ENCODE measurements at places on chromosomes 16 and 17. TPM values are rescaled to one million over a fixed set of nuclear protein-coding genes. Genes with fewer than 3 reads are reported as not detected.

Gene GNGT2
- total RNA-seq: 9.6 TPM

GRCh38 chr16:79190542-79190941 lies 410.0 kb downstream of the MAF start:
- DNase-seq: no peak

DNA sequence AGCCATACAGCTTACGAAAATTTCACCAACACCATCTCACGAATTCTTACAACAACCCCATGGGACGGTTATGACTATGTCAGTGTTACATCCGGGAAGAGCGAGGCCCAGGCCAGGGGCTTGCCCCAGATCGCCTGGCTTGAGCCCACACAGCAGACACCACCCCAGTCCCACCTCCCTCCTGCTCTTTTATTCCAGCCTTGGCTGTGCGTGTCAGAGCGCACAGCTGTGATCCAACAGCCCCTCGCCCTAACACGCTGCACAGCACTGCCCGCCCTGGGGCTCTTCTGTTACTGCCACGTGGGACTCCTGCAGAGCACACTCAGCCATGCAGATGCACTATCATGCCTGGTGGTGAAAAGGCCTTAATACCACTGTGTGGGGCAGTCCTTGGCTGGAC lies 127.9 kb downstream of the ENGASE start:
- no peak for DNase-seq

Gene DNAH9
- total RNA-seq: 6.2 TPM

GRCh38 chr16:86519649-86520316 lies 9.5 kb downstream of the FOXF1 start:
- peak; percentile 60 for DNase-seq

Gene ABCA9
- 2.1 TPM for total RNA-seq

DNA sequence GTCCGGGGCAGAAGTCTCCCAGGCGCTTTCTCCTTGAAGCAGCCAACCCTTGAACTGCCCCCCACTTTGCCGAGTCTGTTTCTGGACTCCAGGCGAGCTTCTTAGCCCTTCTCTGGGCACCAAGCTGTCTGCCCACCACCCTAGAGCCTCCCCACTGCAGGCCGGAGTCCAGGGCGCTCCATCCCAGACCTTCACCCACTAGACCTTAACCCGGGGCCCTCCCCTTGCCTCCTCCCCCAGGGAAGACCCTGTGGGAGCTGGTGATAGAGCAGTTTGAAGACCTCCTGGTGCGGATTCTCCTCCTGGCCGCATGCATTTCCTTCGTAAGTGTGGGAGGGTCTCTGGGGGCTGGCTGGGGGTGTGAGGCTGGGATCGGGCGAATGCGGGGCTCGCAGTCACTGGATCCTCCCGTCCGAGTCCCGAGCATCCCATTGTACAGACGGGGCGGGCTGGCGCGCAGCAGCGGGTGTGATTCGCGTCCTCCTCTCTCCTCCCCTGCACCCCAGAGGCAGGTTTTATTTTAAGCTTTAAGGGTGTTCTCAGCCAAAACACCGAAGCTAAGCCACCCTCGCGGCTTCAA lies 1.1 kb downstream of the ATP2A1 start:
- DNase-seq: no peak

DNA sequence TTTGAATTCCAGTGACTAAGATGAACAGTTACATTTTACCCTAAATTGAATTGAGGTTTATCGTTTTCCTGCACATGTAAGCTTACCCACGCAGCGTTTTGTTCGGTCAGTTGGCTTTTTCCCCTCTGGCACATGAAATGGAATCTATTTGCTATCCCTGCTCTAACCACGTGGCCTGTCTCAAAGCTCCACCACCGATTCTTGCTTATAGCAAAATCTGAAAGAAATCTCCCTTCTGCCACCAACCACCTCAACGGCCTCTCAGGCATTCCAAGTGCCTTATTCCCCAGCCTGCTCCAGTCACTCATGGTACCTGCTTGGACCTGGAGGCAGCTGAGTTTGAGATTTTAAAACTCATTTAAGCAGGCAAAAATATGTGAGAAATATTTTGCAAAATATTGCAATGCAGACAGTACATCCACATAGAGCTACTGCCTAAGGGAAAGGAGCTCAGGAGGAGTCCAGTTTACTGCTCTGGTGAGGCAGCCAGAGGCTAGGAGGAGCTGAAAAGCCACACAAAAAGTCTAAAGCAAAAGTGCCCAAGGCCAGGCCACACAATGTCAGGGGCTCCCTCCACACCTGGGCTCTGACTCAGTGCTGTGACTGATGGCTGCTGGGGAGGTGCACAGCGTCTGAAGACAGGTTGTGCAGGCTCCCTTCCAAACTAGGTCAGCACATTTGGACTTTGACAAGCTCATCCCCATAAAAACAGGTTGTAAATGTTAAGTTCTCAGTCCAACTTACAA lies 26.4 kb downstream of the ARHGAP17 start:
- DNase-seq: peak; percentile 54

DNA sequence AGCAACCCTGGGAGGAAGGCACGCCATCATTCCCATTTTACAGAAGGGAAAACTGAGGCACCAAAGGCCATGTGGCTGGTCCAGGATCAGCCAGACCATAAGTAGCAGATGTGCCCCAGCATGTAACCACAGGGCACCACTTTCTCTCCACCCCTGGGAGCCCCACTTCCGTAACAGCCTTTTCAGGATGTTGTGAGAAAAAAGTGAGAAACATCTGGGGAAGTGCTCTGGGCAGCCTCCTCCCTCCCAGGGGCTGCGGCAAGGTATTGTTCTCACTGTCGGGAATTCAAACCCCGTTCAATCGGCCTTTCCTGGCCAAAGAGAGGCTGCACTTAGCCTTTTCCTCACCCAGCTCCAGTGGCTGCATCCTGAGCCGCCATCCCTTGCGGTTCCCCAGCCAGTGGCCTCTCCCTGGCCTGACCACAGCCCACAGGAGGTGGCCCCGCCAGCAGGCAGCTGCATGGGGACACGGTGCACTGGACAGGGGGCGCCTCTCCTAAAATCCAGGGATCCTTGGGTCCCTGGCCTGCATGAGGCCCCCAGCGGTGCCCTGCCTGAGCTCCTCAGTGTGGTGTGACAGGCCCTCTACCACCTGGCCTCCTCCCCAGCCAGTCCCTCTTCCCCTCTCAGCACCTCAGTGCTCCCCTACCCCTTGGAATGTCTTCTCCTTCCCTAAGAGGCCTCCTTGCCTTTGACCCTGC lies 5.7 kb upstream of the CDH5 start:
- DNase-seq: no peak

Gene C17orf78
- not detected for total RNA-seq

DNA sequence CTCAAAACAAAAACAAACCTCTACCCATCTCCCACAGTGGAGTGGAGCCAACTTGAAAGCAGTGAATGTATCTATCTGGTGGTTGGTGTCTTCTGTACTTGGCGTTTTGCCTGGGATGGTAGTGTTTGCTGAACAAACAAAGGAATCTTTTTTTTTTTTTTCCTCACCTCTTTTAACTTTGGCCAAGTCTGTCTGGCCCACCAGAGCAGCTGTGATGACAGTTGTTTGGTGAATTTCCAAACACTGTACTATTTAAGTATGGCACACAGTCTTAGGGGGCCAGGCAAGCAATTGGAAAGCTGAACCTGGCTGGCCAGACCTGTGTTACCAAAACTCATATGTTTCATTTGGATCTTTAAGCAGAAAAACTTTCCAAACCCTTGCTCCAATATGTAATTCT lies 101.8 kb upstream of the CDH13 start:
- DNase-seq: no peak

- no peak for DNase-seq
Observed at GRCh38 chr17:52030052-52030451, 128.5 kb downstream of the CA10 start.

DNA sequence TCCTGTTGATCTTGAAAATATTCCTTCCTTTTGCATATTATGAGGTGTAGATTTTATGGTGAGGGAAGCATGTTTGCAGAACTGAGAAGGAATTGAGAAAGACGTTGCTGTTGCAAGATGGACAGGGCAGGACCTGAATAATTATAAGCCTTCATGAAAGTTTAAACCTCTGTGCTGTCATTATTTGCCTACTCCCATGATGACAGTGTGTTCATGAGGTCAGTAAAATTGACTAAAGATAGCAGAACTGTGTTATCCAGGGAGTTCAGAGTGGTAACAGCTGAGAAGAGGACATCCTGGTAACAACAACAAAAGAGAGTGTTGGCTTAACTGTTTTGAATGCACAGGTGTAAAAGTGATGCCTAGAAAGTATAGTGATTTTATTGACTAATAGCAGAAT lies 45.3 kb upstream of the HLF start:
- no peak for DNase-seq

Gene ABHD15
- total RNA-seq: 8.0 TPM

Gene ZNF747
- 12.7 TPM for total RNA-seq

DNA sequence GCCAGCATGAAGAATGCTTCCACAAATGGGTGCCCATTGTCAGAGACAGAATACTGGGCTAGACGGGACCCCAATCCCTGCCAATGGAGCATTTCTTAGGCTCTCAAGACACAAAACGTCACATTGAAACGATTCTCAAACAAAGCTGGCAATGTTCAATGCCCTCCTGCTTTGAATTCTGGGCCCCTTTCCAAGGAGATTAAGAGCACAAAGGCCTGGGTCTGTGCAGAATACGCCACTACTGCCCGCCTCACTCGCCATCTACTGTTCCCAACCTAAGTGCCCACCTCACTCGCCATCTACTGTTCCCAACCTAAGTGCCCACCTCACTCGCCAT lies 9.7 kb downstream of the CFAP20 start:
- peak; percentile 76 for DNase-seq

DNA sequence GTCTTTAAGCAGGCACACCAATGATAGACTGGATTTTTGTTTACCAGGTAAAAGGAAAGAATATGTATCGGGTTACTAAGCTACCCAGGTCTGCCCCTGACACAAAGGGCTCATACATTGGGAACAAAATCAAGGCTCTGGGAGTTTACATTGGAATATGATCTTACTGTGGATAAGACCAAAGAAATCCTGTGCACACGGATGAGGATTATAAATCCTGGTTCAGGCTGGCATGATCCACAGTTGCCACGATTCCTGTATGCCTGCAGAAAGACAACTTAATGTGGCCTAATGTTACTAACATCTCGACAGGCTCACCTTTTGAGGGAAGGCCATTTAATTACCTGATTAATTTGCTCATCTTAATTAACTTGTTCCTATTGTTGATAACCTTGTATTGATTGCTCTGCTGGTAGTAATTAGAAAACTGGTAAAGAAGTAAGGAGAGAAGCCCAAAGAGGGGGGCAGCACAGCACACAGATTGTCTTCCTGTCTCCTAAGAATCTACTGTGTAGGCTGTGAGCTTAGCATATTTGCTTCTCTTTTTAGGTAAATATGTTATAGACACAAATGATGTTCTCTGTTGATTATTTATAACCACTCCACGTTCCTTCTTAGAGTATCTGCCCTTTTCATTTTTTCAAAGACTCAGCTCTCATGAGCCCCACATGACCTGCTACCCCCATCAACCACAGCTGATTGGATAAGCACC lies 51.0 kb upstream of the TOX3 start:
- DNase-seq: no peak

Gene C17orf58
- total RNA-seq: 12.5 TPM

- no peak for DNase-seq
Observed at GRCh38 chr17:61806081-61806828, 57.1 kb downstream of the BRIP1 start.

- DNase-seq: no peak
Observed at GRCh38 chr16:53413864-53414263, 20.4 kb upstream of the RBL2 start.

Gene RASL10B
- total RNA-seq: 15.9 TPM

Measured in A673 (cell line).